Kidney tubule cell (primary cell): ENCODE measurements at places on chromosomes 3 and 15.

DNA sequence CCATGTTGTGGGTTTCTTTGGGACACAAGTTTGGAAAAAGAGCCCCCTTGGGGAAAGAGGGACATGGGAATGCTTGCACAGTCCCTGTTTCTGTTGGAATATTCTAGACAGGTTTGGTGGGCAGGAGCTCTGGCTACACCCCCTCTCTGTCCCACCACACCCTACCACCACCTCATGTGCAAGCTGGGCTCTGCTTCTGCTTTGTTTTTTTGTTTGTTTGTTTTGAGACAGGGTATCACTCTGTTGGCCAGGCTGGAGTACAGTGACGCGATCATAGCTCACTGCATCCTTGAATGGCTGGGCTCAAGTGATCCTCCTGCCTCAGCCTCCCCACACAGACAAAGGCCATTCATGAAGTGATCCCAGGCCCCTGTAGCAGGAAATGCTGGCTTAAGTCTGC, 56.9 kb upstream of the FGD5 start:
- DNase-seq = no peak

DNA sequence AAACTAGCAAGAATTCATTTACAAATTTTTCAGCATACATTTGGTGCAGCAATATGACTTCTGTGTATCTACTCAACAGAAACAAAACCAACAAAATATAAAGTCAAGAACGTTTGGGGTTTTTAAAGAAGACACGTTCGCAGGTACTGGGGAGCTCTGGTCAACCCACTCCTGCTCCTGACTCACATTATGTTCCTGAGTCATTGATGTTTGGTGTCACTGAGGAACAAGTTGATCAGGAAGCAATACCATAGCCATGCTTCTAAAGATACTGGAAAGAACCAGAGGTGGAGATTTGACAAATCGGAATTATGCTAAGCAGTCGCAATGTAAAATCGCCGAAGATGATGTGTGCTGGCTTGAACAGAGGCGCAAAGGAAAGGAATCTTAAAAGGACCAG, 22.0 kb downstream of the SLC4A7 start:
- no peak for DNase-seq

- no peak for DNase-seq
Measured at GRCh38 chr3:98553753-98554152, 22.0 kb downstream of the GPR15 start.

DNA sequence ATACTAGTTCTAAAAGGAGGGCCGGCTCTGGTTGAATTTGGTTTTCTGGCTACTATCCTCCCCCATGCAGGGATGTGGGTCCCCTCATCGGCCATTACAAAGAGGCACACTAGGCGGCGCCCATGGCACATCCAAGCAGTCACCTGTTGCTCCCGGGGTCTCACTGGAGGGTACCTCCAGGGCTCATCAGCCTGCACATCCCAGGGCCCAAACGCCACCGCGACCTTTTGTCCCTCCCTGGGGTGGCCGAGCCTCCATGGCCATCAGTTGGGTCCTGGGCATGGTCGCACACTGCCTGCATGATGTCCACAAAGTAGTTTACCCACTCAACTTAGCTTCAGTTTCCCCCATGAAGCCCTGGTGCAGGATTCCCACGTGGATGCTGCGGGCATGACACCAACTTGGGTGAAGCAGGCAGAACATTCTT, 28.3 kb downstream of the IDH3A start:
- DNase-seq = peak; percentile 11

GRCh38 chr3:152026033-152026556, 152.7 kb downstream of the SUCNR1 start:
- peak; percentile 52 for DNase-seq

GRCh38 chr3:62638316-62638715, 236.9 kb downstream of the CADPS start:
- DNase-seq = no peak

DNA sequence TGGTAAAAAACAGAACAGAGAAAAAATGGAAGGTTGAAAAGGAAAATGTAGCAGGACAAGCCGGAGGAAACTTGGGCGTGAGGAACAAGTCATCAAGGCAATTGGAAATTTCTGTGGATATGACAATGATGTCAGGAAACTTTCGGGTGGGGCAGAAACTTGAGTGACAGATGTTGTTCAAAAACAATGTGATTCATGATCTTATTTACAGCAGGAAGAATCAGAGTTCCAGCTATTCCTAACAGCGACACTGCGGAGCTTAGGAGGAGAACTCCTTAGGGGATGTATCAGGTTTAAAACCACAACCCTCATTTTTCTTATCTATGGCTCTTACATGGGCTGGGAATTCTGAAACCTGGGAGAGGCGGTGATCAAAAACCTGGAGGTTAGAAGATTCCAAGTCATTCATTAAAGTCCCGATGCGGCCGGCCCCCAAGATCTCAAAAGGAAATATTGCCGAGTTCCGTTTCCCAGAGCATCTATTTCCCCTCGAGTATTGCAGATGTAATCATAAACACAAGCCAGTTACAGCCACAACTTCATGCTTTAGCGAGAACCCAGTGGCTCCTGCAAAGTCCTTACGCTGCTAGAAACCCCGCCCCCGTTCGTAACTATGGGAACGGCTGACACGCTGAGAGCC, 659 bp upstream of the ARRDC4 start:
- DNase-seq = no peak

- DNase-seq = peak; percentile 86
Measured at GRCh38 chr15:63073497-63074172, 31.1 kb downstream of the TPM1 start.

DNA sequence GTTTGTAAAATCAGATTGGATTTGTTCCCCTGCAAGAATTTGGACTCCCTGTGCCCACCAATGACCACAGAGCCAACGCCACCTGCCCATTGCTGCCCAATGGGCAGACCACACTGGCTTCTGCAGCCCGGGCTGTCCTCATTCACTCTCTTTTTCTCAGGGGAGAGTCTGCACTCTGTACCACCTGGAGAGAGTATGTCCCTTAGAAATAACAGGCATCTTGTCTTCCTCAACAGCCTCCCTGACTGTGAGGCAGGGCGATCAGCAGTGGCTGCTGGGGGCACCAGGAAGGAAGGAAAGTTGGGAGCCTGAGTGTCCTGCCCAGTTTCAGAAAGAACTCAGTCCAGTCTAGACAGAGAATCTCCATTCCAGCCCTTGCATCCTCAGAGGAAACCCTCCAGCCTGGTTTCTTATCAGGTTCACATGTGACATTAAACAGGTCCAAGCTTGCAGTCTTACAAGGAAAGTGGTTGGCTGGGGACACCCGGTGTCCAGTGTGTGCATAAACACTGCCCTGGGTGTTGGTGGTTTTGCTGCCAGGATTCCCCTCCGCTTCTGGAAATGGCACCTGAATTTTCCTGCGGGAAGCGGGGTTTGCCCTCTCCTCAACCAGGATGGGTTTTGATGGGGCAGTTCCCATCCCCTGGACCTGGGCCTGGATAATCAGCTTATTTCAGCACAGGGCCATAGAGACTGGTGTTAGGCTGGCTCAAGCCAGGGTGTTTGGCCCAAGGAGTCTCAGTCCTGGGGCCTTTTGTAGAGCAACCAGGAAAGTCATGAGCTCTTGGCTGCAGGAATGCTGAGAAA, 37.2 kb downstream of the SSUH2 start:
- peak; percentile 39 for DNase-seq
